D341Med (cell line): ENCODE measurements at places on chromosomes 16 and 17.

DNA sequence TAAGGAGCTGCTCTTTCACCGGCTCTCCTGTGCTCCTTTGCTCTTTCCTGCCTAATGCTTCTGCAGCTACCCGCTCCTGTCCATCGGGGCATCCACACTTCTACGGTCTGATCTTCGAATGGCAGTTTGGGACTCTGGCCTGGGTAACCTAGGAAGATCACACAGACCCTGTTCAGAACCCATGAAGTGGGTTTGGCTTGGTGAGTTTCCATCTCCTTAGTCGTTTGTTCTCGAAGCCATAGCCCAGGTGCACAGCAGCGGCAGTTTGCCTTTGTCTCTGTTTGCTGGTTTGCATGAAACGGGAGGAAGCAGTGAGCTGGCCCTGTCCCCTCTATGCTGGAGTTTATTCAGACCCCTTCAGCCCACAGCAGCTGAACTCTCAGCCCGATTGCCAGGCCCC is 29.0 kb downstream of the PSMD7 start:
- DNase-seq: no peak

- DNase-seq: no peak
Measured at GRCh38 chr17:68579194-68579927, 21.8 kb downstream of the FAM20A start.

DNA sequence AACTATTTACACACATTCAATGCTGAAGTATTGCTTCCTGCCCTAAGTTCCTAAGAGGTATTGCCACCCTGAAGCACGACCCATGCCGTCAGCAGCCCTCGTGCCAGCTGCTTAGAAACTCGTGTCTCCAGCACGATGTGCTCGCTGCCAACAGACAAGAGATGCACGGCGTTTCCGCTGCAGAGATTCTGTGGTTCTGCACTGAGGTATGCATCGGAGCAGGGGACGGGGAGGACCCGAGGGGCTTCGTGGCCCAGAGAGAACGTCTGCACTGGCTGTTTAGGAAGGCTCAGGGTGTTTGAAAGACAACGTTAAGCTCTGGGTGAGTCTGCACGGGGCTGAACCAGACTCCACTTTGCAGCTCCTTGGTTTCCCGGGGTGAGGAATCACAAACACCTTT is 82.7 kb upstream of the CREBBP start:
- DNase-seq: peak; percentile 8

- no peak for DNase-seq
Measured at GRCh38 chr17:48294020-48294805, 135.8 kb downstream of the SKAP1 start.

DNA sequence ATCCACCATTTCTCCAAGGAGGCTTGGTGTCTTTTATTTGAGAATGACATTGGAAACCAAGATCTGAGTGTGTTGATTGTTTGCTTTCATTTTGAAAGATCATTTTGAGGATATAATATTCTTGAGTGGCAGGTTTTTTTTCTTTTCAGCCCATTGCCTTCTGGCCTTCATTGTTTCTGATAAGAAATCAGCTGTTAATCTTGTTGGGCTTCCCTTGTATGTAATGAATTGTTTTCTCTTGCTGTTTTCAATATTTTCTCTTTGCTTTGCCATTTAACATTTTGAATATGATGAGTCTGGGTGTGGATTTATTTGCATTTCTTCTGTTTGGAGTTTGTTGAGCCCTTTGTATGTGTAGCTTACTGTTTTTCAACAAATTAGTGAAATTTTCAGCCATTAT is 22.0 kb downstream of the PRSS54 start:
- DNase-seq: no peak

DNA sequence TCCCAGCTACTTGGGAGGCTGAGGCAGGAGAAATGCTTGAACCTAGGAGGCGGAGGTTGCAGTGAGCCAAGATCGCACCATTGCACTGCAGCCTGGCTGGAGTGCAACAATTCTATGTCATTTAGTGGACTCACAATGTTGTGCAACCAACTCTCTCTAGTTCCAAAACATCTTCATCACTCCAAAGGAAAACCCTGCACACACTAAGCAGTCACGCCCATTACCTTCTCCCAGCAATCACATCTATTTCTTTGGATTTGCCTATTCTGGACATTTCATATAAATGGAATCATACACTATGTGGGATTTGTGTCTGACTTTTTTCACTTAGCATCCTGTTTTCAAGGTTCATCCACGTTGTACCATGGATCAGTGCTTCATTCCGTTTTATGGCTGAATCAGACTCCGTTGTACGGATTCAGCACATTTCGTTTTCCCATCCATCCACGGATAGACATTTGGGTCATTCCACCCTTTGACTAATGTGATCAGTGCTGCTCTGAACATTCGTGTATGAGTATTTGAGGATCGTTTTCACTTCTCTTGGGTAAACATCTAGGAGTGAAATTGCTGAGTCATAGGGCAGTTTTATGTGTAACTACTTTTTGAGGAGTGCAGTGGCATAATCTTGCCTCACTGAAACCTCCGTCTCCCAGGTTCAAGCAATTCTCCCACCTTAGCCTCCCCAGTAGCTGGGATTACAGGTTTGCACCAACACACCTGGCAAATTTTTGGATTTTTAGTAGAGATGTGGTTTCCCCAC is 45.4 kb upstream of the EMP2 start:
- DNase-seq: no peak

- no peak for DNase-seq
Measured at GRCh38 chr16:84947022-84947421, 64.3 kb downstream of the ZDHHC7 start.
